ENCODE measurements at places on chromosomes 6 and 20.

GRCh38 chr6:88472851-88473525 lies 306.8 kb upstream of the CNR1 start:
- no peak for DNase-seq

- no peak for DNase-seq
Measured at GRCh38 chr6:143522039-143522600, 10.6 kb upstream of the FUCA2 start.

GRCh38 chr6:28167926-28168325 lies 26.2 kb downstream of the ZKSCAN8 start:
- no peak for DNase-seq

DNA sequence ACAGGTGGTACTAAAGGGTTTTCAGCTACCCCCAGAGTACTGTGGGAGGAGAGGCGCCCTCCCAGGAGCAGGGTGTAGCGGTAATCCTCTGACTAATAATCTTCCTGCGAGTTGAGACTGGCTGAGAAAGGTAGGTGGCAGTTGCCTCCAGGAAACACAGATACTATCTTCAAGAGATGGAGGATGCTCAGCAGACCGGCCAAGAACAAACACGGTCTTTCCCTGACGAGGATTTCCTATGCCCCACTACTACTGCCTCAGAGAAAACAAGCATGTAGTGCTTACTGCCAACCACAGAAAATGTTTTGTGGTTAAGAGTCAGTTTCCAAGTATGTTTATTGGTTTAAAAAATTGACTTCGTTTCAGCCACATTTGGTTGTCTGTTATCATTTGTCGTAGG lies 26.8 kb downstream of the C6orf89 start:
- no peak for DNase-seq

- no peak for DNase-seq
Measured at GRCh38 chr6:10201606-10202510, 213.0 kb downstream of the TFAP2A start.

DNA sequence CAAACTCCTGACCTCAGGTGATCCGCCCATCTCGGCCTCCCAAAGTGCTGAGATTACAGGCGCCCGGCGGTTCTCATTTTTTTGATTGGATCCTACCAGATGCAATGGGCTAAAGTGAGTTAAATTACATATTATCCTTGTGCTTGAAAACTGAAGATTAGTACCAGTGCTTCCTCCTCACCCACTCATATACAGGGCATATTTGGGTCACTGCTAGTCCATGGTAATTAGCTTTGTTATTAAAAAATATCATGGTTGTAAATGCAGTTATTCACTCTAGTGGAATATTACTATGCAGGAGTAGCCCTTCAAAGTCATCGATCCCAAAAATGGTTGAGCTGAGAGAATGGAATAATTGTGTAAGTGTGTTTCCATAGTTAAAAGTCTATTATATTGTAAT lies 26.5 kb downstream of the ZNF292 start:
- no peak for DNase-seq

DNA sequence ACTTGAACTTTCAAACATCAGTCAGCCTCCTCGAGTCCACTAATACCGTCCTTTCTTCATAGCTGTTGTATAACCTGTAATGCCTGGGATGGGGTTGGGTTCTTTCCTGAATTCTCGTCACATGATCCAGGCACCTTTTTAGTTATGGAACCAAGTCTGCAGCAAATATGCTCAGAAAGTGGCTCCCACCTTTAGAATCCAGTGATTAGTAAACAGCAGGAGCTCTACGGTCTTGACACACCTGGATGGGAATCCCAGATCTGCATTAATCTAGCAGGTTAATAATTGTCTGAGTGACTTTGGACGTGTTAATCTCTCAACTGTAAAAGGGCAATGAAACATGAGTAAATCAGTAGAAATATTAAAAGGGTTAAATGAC lies 729 bp upstream of the ZHX3 start:
- no peak for DNase-seq

Measured in activated CD4-positive, CD25-positive, alpha-beta regulatory T cell (primary cell).